ENCODE measurements at places on chromosomes 7 and 10. TPM values are rescaled to one million over a fixed set of nuclear protein-coding genes. Genes with fewer than 3 reads are reported as not detected.

Gene BMPER
- not detected for polyA plus RNA-seq

Gene CALML5
- polyA plus RNA-seq, result not detected

Gene SND1
- polyA plus RNA-seq, result 121 TPM

Gene TUBAL3
- polyA plus RNA-seq, result not detected

Gene TCF7L2
- polyA plus RNA-seq, result 1.8 TPM

Gene ASIC3
- polyA plus RNA-seq, result not detected

Gene CALHM3
- not detected for polyA plus RNA-seq

Gene PNLIPRP2
- polyA plus RNA-seq, result not detected

Gene NOD1
- 8.8 TPM for polyA plus RNA-seq

Gene TMEM254
- 30.8 TPM for polyA plus RNA-seq

Gene PVRIG
- polyA plus RNA-seq, result 131 TPM
